Adrenal gland (tissue), 19 donors: ENCODE measurements at places on chromosomes 2 and 18. TPM values are rescaled to one million over a fixed set of nuclear protein-coding genes. Genes with fewer than 3 reads are reported as not detected.

- DNase-seq, result peak; percentile 80
- no peaks in the 10 kb centered on the region for H3K36me3 ChIP-seq
- peak overlapping the region; percentile 59 for H3K27ac ChIP-seq
- peaks cover 3% of the 10 kb centered on the region for H3K4me1 ChIP-seq
- H3K4me3 ChIP-seq, result no peak overlapping the region
Measured at GRCh38 chr2:205024822-205025518, 479.7 kb downstream of the PARD3B start.

DNA sequence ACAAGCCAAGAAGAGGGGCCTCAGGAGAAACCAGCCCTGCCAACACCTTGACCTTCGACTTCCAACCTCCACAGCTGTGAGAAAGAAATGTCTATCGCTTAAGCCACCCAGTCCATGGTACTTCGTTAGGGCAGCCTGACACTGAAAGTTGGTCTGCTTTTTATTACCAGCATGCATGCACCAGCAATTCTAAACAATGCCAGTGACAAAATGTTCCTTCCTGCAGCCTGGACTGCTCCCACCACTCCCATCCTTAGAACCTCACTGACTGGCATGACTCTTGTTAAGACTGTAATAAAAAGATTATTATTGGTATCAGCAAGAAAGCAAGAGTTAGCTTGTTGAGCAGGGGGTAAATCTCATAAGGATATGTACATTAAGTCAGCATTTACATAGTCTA, 33.6 kb downstream of the TMEM177 start:
- H3K4me3 ChIP-seq, result no peak overlapping the region
- H3K27ac ChIP-seq, result no peak overlapping the region
- H3K36me3 ChIP-seq, result no peaks in the 10 kb centered on the region
- DNase-seq, result no peak
- H3K27me3 ChIP-seq, result no peaks in the 10 kb centered on the region
- H3K4me1 ChIP-seq, result no peaks in the 10 kb centered on the region

The ANKRD53 gene
- polyA plus RNA-seq, result 1.5 TPM

The MCFD2 gene
- 30.7 TPM for polyA plus RNA-seq

The PPIG gene
- 47.3 TPM for polyA plus RNA-seq

The CAPN14 gene
- polyA plus RNA-seq, result 0.10 TPM
